Renal pelvis (tissue), 12 donors: ENCODE measurements at places on chromosomes 5 and 9. TPM values are rescaled to one million over a fixed set of nuclear protein-coding genes. Genes with fewer than 3 reads are reported as not detected.

Gene PFN3
- 3.1 TPM for polyA plus RNA-seq

DNA sequence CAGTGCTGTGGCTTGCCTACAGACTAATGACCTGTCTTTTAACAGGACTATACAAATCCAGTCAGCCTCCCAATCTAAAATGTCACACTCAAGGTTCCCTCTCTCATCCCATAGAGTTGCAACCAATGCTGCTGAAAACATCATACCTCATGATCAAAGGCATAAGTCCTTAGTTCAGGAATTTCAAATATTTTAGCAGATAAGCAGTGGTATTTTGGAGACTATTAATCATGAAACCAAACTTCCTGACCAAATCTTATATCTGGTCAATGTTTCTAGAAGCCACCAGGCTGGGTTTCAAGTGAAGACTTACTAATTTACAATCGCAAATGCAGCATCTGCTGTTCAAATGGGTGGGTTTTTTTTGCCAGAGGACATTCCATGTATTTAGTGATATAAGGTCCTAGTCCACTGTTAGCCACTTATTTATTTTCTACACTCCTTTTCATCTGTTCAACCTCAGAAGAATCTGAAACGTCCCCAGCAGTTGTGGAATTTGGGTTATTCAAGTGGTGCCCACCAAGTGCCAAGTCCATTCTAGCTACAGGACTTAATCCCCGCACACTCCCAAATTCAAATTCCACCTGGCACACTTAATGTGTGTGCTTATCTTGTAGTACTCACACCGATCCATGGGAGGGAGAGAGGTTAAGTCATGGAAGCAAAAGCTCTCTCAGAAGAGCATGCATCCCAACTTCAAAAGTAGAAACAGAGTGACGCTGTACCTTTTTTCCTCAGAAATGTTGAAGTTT lies 5.8 kb downstream of the TAS2R1 start:
- DNase-seq: no peak

Gene C9orf50
- 0.49 TPM for polyA plus RNA-seq

DNA sequence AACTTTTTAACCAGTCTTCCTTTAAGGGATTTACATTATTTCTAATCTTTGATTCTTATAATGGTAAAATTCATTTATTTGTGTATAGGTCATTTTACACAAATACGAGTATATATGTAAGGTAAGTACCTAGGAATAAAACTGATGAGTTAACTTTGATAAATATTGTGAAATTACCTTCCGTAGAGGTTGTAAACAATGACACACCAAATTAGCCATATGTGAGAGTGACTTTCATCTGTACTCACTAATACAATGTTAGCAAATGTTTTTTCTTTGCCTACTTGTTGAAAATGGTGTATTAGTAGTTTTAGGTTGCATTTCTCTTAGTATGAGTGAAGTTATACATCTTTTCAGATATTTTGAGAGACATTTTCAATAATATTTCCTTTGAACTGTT lies 42.6 kb upstream of the TSLP start:
- DNase-seq: no peak

DNA sequence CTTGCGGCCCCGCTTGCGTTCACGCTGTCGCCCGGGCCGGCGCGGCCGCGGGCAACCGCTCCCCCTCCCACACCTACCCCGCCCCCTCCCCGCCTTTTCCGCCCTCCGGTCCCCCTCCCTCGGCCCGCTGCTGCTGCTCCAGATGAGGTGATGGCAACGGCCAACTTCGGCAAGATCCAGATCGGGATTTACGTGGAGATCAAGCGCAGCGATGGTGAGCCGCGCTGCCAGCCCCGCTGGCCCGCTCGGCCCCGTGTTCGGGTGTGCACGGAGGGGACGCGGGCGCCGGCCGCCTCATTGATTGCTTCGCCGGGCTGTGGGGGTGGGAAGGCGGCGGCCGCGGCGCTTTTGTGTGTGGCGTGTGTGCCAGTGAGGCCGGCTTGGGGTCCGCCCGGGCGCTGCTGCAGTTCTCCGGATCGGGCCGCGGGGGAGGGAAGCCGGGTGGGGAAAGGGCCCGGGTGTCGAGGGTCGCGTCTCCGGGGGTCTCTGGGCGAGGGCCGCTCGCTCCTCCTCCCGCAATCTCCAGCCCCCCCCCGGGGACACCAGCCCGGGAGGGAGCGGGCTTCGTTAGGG lies 403 bp downstream of the KIF2A start:
- no peak for DNase-seq

GRCh38 chr5:75536694-75537360 lies 25.1 kb downstream of the POLK start:
- no peak for DNase-seq

Gene ARHGEF28
- 72.4 TPM for polyA plus RNA-seq

DNA sequence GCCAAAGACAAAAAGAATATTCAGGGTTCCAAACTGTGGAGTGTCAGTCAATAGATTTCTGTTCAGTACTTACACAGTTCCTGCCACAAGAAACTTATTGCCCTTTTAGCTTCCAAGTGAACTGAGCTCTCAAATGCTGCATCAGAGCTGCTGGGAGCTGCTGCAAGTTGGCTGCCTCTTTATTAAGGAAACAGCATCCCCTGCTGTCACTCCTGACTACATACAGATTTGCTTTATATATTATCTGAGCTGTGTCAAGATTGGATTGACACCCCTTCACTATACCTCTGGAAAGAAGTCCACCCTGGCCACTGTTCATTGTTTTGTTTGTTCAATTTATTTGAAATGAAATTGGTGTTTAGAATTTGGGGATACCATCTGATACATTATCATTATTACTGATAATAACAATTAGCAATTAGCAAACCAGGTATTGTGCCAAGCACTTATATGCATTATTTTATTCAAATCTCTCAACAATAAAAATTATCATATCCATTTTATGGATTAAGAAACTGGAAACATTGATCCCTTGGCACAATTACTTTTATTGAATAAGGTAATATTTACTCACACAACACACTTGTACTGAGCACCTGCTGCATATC lies 16.4 kb upstream of the C5orf58 start:
- peak; percentile 62 for DNase-seq

Gene PCDHA2
- 0.20 TPM for polyA plus RNA-seq
